H7 (cell line): ENCODE measurements at places on chromosomes 6 and 20. TPM values are rescaled to one million over a fixed set of nuclear protein-coding genes. Genes with fewer than 3 reads are reported as not detected.

- no peak for DNase-seq
These were observed 170.6 kb downstream of the IBTK start for GRCh38 chr6:82076916-82077315.

DNA sequence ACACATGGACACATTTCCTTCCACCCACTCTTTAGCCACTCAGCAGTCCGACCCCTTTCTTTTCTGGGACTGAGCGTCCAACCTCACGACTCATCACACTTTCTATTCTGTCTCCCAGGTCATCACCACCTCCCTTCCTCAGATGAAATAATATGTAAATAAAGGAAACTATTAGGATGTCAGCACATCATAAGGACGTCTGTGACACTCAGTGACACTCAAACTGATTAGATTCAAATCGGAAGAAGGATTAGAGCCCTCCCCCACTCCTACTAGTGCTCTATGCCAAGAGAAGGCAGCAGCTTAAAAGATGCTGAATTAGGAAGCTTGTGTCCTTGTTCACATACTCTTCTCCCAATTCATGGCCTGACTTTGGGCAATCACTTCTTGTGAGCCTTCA, 113.6 kb downstream of the TNFRSF21 start:
- no peak for DNase-seq

GRCh38 chr20:4084096-4084495, 68.7 kb upstream of the RNF24 start:
- DNase-seq = no peak

DNA sequence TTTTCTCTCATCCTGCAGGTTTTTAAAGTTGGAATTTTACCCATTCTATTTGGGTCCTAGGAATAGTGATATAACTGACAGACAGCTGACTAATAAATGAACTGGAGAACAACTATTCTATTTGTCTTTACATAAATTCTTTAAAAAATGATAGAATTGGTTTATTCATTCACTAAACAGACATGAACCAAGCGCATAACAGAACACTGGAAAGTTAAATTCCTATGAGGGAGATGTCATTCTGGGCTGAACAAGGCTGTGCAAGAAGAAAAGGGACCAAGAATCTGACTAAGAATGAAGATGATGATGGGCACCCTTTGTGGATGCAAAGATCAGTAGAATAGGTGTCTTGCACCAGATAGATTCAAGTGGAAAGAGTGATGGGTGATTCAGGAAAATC, 256.3 kb upstream of the SASH1 start:
- no peak for DNase-seq

- no peak for DNase-seq
These were observed 386.9 kb upstream of the MAN1A1 start for GRCh38 chr6:119736296-119737021.

GRCh38 chr6:154888421-154889295, 106.5 kb upstream of the TIAM2 start:
- no peak for DNase-seq

- no peak for DNase-seq
These were observed 73.1 kb downstream of the OR2B2 start for GRCh38 chr6:27838945-27839625.

GRCh38 chr6:145744619-145745018, 9.3 kb upstream of the EPM2A start:
- no peak for DNase-seq

DNA sequence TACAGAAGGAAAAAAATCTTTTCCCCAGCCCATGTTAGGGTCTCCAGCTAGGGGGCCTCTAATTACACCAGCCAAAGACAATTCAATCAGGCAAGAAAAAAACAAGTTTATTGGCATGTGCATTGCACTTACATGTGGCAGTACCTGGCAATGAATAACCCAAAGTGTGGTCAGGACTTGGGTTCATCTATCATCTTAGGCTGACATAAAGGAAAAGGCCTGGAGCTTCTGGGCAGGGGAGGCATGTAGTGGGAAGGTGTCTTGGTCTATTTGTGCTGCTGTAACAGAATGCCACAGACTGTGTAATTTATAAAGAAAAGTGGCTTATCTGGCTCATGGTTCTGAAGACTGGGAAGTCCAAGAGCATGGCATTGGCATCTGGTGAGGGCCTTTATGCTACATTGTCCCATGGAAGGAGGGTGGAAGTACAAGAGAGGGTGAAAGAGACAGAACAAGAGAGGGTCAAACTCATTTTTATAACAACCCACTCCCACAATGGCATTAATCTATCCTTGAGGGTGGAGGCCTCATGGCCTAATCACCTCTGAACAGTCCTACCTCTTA, 4.4 kb upstream of the PYGB start:
- no peak for DNase-seq

DNA sequence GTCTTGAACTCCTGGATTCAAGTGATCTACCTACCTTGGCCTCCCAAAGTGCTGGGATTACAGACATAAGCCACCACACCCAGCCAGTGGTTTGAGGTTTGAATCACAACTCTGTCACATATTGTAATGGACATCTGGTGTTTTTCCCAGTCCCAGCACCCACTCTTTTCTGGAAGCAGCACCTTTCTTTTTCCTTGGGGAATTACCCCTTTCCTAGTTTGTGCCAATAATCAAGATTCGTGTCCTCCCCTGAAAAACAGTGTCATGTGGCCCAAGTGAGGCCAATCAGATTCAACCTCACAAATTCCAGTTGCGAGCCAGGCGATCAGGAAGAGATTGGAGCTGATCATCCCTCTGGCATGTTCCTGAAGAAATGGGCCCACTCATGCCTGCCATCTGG, 71.7 kb upstream of the SGK1 start:
- no peak for DNase-seq

GRCh38 chr6:170454512-170455285, 98.4 kb downstream of the PSMB1 start:
- DNase-seq = peak; percentile 57

GRCh38 chr6:113813142-113813541, 44.0 kb upstream of the MARCKS start:
- no peak for DNase-seq

DNA sequence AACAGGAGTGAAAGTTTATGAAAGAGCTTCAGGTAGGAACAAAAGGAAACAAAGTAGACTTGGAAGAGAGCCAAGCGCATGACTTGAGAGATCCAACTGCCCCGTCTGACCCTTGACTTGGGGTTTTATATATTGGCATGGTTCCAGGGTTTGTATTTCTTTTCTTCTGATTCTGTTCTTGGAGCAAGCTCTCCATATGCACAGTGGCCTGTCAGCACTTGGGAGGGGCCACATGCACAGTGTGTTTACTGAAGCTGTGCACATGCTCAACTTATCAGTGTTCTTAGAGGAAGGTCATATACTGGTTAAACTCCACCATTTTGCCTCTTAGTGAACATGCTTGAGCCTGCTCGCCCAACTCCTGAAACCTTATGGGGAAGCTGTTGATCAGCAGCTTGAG, 953.7 kb downstream of the TFAP2A start:
- DNase-seq = no peak

DNA sequence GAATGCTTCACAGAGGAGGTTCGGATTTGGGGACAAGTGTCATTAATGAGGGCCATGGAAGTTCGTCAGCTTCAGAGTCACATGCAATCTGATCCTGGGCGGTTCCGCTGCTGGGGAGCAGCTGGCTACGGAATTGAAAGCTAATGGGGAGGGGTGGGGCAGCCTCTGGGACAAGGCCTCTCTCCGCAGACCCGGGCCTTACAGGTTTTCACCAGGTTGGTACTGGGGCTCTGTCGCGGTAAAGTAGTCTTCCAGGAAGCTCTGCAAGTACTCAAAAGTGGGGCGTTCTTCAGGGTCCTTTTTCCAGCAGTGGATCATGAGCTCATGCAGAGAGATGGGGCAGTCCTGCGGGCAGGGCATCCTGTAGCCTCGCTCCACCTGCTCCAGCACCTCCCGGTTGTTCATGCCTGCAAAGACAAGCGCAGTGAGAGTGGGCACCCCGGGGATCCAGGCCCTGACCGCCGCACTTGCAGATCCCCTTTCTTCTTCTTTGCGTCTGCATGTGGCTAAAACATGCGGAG, 55.9 kb upstream of the TRAF3IP2 start:
- peak; percentile 68 for DNase-seq

- no peak for DNase-seq
These were observed 208.1 kb downstream of the UTRN start for GRCh38 chr6:144493035-144493910.

GRCh38 chr6:20763296-20763695, 229.0 kb downstream of the CDKAL1 start:
- DNase-seq = no peak

DNA sequence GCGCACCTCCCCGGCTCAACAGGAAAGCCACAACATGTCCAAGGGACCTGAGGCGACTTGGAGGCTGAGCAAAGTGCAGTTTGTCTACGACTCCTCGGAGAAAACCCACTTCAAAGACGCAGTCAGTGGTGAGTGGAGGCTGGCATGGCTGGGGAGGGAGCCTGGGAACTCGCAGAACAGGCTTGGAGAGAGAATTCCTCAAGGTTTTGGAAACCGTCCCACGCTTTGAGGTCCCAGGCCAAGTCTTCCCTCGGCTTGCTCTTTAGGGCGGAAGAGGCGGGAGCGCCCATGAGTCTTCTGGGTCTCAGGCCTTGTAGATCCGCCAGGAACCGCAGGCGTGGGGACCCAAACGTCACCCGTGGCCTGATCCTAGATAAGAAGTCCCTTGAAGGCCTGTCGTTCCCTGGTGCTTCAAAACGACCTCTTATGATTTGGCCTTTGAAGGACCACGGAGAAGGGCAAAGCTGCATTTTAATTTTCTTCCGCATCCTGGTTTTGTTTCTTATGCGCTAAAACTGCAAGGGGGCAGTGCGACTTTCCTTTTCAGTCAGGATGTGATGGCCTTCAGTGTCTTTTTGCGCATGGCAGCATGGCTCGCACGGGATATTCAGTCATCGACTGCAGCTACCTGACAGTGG, 2.0 kb downstream of the LAMP5 start:
- peak; percentile 56 for DNase-seq

DNA sequence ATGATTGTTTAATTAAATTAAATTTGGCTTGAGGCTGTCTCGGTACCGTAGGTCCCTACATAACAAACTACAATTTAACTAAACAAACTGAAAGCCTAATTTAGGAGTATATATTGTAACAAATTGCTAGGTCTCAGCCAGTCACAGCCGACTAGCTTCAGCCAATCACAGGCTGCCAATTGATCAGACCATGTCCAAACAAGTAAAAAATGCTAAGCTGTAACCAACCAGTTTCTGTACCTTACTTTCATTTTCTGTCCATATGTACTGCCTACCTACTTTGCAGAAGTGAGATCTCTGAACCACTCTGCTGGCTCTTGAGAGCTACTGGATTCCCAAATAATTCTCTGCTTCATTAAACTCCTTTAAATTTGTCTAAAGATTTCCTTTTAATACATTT, 648.0 kb upstream of the GJE1 start:
- no peak for DNase-seq

The RAMACL gene
- 0.18 TPM in 1 of 2 replicates, not detected in the other for total RNA-seq

The FUCA2 gene
- 52.6 and 54.0 TPM in 2 replicates for total RNA-seq

The OPRM1 gene
- total RNA-seq = not detected in 2 replicates

The MOCS1 gene
- 19.7 and 22.0 TPM in 2 replicates for total RNA-seq

The INSM1 gene
- total RNA-seq = 0.59 and 0.78 TPM in 2 replicates

The COL21A1 gene
- 0.22 and 0.28 TPM in 2 replicates for total RNA-seq
